ENCODE measurements at places on chromosomes 4 and X.

- DNase-seq = peak; percentile 58
Observed at GRCh38 chrX:129637217-129638109, 17.3 kb downstream of the APLN start.

DNA sequence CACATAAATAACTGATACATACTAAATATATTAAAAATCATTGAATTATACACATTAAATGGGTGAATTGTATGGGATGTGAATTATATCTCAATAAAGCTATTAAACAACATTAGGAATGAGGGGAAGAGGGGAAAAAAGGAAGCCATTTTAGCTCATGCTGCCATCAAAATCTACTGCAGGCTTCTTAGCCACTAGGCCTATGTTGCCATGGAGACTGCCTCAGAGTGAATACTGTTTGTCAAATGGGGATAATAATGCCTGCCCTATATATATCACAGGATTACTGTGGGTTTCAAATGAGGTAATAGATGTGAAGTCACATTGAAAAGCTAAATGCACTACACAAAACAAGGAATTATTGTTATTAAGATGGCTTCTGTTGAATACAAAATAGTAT, 21.2 kb downstream of the TMEM255A start:
- DNase-seq = no peak

DNA sequence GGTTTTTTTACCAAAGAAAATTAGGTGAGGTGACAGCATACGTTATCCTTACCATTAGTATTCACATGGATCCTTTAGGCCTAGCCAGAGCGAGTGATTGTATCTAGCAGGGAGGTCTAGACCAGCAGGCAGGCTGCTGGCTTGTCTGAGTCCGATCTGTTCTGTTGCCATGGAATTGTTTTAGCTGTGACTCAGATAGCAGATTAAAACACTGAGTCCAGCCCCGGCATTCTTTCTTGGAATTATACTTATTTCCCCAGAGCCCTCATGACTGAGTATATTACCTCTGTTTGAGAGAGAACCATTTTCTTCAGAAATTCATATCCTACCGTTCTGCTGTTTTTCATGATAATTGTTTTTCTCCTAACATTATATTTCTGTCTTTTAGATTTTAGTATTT, 37.4 kb downstream of the OCRL start:
- no peak for DNase-seq

DNA sequence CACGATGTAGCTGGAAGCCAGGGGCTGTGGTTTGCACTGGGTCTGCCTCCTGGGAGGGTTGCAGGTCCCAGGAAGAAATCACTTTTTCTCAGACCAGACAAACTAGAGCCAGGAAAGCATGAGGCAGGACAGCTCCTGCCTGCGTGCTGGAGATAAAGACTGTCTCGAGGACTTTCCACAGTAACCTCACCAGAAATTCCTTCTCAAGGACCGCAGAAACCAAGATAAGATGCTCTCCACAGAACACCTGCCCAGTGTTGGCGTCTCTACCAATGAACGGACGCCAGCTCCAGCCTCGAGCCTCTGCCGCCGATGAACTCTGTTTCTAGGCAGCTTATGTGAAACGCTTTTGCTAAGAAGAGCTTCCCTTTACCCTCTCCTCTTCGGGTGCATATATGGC, 76.9 kb upstream of the AFAP1 start:
- no peak for DNase-seq

GRCh38 chrX:119809185-119809666, 17.8 kb upstream of the RPL39 start:
- no peak for DNase-seq

DNA sequence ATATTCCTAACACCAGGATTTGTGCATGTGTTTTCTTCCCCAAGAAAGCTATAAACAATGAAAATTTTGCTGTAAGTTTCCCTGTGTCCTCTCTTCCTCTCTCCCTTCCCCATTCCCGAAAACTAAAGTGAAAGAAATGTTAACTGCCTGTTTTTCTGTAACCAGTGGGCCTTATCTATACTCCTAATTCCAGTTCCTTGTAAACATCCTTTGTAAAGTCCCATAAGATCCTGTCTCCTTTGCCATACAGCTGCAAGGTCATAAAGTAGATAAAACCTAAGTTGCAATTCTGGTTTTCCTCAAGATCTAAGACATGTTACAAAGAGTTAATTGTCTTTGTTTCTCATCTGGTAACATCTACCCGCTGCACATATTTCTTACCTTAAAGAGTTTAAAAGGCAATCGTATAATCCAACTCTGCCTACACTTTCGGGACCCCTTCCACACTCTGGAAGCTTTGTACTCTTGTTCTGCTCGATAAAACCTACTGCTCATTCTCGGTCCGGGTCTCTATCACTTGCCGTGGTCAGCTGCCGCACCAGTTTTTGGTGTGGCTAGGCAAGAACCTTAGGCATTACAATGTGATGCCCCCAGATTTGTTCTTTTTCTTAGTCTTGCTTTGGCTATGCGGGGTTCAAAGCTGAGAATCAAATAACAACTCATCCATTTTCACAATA, 20.5 kb downstream of the UGT2B7 start:
- DNase-seq = no peak

- no peak for DNase-seq
Observed at GRCh38 chr4:94887027-94887426, 129.3 kb downstream of the BMPR1B start.

- DNase-seq = no peak
Observed at GRCh38 chr4:89737888-89738287, 99.1 kb downstream of the SNCA start.

- DNase-seq = no peak
Observed at GRCh38 chr4:111633663-111634266, 511.5 kb upstream of the FAM241A start.

DNA sequence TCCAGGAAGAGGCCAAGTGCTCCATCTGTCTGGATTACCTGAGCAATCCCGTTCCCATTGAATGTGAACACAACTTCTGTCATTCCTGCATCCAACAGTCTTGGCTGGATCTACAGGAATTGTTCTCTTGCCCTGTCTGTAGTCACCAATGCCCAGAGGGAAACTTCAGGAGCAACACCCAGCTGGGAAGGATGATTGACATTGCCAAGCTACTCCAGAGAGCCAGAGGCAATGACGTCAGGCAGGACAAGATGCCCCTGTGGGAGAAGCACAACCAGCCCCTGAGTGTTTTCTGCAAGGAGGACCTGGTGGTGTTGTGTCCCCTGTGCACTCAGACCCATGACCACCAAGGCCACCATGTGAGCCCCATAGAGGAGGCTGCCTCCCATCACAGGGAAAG, 21.3 kb upstream of the TRIM60 start:
- no peak for DNase-seq

DNA sequence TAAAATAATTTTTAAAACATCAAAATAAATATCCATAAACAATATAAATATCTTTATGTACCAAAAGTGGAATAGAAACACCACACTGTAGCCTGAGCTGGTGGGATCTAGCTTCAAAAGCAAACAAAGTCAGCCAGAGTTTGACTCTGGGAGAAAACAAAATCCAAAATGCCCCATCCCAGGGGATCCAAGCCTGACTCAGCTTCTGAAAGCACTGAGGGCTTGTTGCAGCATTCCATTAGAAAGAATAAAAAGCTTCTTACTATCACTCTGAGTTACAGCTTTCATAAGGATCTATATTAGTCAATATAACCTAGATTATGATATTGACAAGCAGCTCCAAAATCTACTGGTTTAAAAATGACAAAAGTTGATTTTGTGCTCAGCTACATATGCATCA, 149.7 kb upstream of the ANKRD50 start:
- no peak for DNase-seq

- DNase-seq = no peak
Observed at GRCh38 chr4:170589597-170590191, 499.9 kb upstream of the AADAT start.

GRCh38 chr4:2363056-2363721, 55.3 kb downstream of the ZFYVE28 start:
- no peak for DNase-seq

DNA sequence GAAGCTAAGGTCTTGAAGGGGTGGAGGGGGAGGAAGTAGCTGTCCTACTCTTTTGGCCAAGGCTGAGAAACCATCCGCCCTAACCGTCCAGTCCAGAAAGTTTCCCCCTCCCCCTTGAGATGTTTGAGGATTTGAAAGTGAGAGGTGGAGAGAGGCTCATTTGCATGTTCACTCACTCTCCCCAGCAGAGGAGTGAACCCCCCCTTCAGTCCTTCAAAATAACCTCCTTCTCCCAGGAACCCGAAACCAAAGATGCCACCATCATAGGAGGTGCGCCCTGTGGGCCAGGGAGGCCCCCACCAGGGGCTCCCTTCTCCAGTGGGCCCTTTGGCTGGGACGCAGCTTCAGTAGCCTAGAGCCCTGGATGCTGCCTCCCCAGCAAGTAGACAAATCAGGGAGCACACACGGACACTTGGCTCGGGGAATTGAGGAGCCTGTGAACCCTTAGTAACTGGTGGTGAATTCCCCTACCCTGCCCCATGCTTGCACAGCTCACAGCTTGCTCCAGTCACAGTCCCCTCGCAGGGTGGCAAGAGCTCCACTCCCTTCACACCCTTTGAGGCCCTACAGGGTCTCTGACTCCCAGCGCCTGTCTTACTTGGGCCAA, 25.6 kb downstream of the ELF4 start:
- no peak for DNase-seq

- no peak for DNase-seq
Observed at GRCh38 chr4:173490256-173490655, 39.8 kb downstream of the HAND2 start.

- DNase-seq = no peak
Observed at GRCh38 chrX:23765868-23766267, 17.1 kb upstream of the SAT1 start.

- no peak for DNase-seq
Observed at GRCh38 chr4:119781044-119781443, 152.4 kb upstream of the PDE5A start.

DNA sequence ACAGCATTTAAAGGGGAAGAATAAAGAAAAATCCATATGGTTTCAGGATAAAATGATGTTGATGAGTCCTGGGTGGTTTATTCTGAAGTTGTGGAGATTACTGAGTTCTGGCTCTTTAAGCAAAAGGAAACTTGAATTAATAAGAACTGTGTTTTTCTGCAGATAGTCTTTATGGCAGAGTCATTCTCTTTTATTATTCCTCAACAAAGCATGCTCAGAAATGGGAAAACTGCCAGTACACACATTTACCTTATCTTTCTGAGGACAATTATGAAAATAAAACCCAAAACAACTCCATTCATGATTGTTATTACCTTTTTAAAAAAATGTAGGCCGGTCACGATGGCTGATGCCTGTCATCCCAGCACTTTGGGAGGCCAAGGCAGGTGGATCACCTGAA, 58.5 kb downstream of the ADD1 start:
- DNase-seq = no peak

GRCh38 chr4:98682719-98683118, 24.3 kb upstream of the TSPAN5 start:
- no peak for DNase-seq

DNA sequence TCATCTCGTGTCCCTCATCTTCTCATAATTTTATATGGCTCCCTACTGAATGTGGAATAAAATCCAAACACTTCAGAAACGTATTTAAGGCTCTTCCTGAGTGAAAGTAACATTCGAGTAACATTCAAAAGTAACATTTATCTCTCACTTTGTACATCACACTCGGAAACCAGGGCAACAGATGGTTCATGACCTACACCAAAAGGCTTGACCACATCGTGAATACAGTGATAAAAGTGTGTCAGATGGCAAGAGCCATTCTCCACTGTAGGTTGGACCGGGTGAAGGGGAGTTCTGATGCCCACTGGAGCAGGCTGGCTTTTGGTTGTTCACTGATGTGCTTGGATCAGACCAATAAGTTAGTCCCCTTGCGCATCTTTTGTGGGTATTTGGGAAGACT, 5.6 kb upstream of the LIMCH1 start:
- no peak for DNase-seq

DNA sequence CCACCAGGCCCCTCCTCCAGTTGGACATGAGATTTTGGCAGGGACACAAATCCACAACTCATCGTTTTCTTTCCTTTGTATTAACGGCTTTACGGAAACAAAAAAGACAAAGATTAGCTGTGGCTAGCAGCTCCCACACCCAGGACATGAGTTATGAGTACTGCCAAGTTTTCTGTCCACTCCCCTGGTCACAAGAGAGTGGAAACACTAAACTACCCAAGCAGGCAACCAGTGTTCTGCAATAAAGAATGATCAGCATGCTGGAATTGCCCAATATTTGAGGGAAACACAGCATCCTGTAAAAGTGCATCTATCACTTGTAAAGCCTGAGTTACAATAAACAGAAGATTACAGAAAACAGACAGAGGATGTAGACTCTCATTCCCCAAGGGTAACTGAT, 358.4 kb downstream of the NLGN4X start:
- DNase-seq = no peak

- DNase-seq = no peak
Observed at GRCh38 chr4:147626903-147627302, 9.7 kb downstream of the TMEM184C start.

GRCh38 chr4:52966172-52966571, 104.1 kb downstream of the RASL11B start:
- no peak for DNase-seq

DNA sequence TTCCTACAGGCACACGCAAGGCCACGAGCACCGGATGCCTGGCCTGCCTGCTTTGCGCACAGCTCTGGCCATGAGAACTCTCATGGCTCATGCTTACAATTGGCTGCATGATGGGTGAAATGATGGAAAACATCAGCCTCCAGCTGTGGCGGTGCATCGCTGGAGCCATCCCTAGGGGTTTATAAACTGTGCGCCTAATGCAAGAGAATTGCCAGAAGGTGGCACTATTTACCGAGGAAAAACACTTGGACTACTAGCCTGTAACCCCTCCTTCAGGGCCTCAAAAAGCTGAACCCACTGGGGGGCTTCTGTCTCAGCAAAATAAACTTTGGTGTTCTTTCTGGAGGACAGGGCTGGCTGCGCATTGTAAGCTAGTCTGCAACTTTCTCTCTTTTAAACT, 51.9 kb downstream of the PHKA2 start:
- no peak for DNase-seq

DNA sequence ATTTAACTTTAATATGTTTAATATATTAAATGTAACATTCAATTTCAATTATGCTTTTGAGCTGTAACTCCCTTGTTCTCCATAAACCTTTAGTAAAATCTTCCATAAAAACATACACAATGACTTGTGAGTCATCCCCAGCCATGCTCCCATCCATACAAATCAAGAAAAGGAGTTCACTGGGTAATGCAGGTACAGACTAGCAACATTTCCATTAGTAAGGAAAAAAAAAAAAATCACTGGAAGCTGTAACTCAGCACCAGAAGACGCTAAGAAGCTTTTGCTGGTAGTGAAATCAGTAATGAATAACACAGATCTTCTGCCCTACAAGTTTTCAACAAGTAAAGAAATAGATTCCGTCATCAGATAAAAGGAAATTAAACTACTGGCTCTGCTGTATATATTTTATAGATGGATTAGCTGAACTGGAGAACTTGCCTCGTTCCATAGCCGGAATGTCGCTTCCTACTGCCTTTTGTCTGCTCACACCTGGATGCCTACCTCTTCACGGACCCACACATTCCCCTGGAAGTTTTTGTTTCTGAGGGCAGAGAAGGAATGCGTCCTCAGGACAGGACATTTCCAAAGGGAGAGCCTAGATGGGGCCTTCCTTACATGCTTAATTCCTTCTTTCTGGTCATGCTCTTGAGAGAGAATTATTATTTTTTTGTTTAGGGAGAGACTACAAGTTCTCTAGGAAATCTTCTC, 298.4 kb upstream of the ANKRD50 start:
- no peak for DNase-seq
